ENCODE measurements at places on chromosomes 12 and 14.

DNA sequence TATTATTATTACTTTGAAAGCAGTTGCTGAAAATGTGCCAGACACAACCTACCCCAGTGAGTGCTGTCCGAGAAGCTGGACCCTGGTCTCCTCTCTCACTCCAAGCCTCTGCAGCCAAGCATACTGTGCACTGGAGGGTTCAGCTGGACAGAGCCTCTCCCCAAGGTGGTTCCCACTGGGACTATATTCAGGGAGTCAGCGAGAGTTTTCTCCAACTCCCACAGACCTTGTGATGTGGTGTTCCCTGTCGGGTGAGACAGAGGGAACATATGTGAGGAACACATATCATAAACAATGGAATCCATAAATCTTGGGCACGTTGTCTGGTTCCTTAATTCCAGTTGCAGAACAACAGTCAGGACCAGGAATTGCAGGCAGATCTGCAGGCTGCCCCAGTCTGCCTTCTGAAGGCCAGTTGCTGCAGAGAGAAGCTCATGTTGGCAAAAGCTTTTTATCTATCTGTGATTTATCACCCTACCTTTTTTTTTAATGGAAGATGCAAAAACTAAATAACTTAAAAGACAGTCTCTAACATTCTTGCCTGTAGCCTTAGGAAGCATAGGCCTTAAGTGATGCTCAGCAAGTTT, 619.8 kb upstream of the TBX3 start:
- no peak for DNase-seq

GRCh38 chr14:66092748-66093147, 393.4 kb upstream of the CCDC196 start:
- no peak for DNase-seq

DNA sequence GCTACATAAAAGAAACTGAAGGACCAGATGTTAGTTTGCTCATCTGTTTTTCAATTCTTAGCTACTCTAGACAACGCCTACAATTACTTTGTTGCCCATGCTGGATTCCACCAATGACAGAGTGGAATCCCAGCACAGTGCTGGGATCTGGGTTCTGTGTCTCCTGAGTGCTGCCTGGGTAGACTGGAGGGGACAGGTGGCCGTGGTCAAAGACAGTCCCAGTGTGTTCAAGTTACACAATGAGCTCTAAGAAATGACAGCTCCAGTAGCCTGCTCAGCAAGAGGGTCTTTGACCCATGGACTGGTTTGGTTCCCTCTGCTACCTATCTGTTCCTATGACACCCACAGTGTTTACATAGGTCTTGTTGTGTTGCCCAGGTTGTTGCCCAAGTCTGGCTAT, 38.5 kb downstream of the C2CD5 start:
- DNase-seq = no peak

GRCh38 chr12:101501410-101501995, 26.4 kb downstream of the SPIC start:
- no peak for DNase-seq

- no peak for DNase-seq
Observed at GRCh38 chr14:103894034-103894722, 34.1 kb upstream of the TDRD9 start.

GRCh38 chr12:23356440-23356839, 593.0 kb downstream of the SOX5 start:
- no peak for DNase-seq

DNA sequence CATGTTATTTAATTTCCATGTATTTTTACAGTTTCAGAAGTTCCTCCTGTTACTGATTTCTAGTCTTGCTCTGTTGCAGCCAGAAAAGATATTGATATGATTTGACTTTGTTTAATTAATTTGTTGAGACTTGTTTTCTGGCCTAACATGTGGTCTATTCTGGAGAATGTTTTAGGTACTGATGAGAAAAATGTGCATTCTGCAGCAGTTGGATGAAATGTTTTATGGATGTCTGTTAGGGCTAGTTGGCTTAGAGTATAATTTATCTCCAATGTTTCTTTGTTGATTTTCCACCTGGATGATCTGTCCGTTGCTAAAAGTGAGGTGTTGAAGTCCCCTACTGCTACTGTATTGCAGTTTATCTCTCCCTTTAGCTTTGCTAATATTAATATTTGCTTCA, 54.4 kb downstream of the GPR137C start:
- no peak for DNase-seq

- no peak for DNase-seq
Observed at GRCh38 chr14:36506732-36507614, 13.1 kb downstream of the NKX2-1 start.

- no peak for DNase-seq
Observed at GRCh38 chr12:69351462-69352236, 3.5 kb downstream of the LYZ start.

- no peak for DNase-seq
Observed at GRCh38 chr14:56198438-56198837, 80.2 kb downstream of the PELI2 start.

- DNase-seq = no peak
Observed at GRCh38 chr12:1657688-1658087, 28.7 kb downstream of the WNT5B start.

- no peak for DNase-seq
Observed at GRCh38 chr14:26414926-26415325, 182.9 kb downstream of the NOVA1 start.

DNA sequence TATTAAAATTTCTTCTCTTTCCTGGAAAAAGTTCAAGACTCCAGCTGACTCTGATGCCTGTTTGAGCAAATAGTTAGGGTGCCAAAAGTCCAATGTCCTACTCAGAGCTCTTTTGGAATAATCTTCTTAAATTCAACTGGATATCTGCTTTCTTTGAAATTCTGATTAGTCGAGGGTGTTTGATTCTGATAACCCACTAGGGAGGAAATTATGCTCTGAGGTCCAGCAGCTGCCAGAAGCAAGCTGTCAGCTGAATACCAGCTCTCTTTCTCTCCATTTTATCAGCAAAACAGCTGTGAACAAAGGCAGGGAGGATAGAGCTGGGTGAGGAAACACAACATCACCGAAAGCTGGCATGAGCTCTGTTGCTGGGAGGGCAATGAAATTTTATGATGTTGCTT, 141.5 kb downstream of the CAND1 start:
- DNase-seq = no peak

DNA sequence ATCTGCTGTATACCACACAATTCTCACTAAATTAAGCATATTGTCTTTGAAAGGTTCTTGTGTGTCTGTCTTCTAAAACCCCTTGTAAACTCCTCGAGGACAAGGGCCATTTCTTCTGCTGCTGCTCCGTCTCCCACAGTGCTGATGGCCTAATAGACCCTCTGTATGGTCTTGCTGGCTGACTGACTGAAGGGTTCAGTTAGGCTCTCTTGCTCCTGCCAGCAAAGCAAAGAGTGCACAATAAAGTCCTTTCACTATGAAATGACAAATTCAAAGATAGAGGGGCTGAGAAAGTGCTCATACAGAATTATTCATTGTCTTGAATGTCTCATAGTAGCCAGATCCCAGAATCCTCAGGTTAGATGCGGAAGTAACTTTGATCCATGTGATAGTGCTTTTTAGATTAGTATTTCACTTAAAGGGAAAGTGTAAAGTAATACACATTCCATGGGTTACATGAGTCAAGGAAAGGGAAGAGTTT, 14.2 kb upstream of the RIOX1 start:
- no peak for DNase-seq

- DNase-seq = no peak
Observed at GRCh38 chr14:106846218-106846617, 1319.8 kb downstream of the TMEM121 start.

- DNase-seq = no peak
Observed at GRCh38 chr12:54475537-54475936, 2.1 kb upstream of the GTSF1 start.

GRCh38 chr14:65228956-65229747, 126.8 kb upstream of the MAX start:
- DNase-seq = no peak

DNA sequence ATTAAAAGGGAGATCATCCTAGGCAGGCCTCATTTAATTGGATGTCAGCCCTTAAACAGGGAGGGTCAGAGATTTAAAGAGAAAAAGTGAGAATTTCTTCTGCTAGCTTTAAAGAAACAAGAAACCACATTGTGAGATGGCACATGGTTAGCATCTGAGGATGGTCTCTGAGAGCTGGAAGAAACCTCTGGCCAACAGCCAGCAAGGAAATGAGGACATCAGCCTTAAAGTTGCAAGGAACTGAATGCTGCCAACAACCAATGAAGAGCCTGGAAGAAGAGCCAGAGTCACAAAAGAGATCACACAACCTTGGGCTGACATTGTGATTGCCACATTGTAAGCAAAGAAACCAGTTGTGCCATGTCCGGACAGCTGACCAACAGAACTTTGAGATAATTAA, 17.5 kb upstream of the FAR2 start:
- DNase-seq = no peak

DNA sequence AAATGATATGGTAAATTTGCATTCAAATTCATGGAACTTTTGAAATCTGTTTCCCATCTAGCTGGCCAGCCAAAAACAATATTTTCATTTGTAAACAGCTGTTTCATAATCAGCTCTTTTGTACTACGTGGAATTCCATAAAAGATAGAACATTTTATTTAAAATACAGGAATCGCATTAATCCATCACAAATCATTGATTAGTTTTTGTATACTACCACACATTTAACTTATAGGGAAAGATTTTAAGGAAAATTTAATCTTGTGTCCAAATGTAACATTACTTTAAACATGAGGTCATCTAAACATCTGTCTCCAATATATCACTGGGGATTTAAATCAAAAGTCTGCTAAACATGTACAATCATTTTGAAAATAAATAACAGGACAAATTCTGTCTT, 33.5 kb downstream of the SLC25A21 start:
- no peak for DNase-seq

DNA sequence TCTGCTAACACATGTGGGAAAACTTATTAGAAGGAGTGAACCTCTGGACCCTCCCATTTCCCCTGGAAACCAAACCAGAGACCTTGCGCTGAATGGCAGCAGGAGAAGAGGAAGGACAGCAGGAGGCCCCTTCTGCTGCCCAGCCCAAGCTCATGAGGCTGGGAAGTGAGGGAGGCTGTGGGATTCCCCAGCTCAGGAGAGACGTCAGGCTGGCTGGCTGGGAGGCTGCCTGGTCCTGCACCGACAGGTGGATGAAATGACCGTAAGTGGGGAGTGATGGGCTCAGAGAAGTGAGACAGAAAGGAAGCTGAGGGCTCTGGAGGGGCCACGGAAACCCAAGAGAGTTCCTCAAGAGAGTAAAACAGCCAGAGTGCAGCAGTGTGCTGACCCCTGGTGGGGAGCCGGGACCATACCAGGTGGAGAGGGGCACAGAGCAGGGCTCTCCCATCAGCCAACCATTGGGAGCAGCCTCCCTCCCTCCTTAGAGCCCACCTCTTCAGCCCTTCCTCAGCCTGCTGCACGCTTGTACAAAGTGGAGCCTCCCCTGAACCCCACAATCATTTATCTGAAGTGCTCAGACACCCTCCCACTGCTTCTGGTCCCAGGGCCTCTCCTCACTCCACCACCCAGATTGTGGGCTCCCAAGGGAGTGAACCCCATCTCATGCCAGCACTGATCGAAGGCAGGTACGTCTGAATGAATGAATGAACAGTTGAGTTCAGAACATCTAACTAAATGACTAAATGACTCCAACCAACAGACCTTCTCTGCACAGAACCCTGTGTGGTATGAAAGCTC, 14.0 kb downstream of the TAMALIN start:
- DNase-seq = peak; percentile 60

GRCh38 chr14:55457496-55457895, 17.1 kb upstream of the TBPL2 start:
- DNase-seq = no peak

- no peak for DNase-seq
Observed at GRCh38 chr14:93368996-93369712, 22.2 kb downstream of the COX8C start.

DNA sequence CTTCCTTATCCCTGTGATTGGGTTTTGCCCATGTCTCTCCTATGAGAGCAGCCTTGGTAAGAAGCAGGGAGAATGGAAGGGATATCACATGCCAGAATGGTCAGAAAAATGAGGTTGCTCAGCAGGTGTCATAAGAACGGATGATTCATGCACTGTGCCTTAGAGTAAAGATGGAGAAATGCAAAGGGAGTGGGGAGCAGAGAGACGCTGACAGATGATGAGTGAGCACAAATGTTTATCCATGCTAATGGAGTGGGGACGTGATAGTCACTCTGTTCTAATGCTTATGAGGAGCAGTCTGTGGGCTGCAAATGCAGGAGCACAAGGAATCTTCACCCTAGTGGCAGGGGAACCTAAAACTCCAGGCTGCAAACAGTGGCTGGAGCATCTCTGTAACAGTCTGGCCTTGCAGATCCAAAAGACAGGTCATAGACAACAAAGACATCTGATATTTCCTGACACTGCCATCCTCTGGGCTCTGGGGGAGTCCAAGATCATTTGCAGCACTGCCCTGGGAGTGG, 243.2 kb downstream of the CACNA1C start:
- DNase-seq = no peak

DNA sequence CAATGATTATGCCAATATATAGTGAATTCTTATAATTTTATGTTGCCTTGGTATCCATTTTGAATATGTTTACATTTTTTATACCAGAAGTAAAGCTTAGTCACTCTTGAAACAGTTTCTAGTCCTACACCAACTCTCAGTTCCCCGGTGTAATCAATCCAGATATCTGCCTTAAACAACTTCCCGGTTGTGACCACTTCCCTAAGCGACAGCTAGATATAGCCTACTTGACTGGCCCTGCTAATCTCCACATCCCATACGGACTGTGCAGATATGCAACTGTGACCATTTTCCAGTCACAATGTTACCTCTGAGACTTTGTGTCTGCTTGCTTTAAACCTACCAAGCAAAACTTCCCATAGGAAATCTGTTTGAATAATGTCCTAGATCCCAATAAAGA, 1551.5 kb upstream of the SEL1L start:
- DNase-seq = no peak

GRCh38 chr12:6216581-6216980, 16.4 kb downstream of the CD9 start:
- no peak for DNase-seq

DNA sequence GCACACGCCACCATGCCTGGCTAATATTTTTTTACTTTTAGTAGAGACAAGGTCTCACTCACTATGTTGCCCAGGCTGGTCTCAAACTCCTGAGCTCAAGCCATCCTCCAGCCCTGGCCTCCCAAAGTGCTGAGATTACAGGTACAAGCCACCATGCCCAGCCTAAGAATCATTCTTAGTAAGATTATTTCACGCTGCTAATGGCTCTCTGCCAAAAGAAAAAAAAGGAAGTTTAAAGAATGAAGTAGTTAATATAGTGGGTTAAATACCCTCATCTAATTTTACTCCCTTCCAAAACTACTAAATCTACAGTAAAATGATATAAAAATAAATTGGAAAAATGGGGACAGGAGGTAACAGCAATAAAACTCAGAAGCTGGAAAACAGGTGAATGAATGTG, 2.6 kb downstream of the ETFRF1 start:
- DNase-seq = no peak
